ENCODE measurements at places on chromosomes 2 and 18. TPM values are rescaled to one million over a fixed set of nuclear protein-coding genes. Genes with fewer than 3 reads are reported as not detected.

Gene CCDC74A
- 3.0 TPM for total RNA-seq

Gene ANKRD53
- 0.50 TPM for total RNA-seq

Gene C1GALT1C1L
- not detected for total RNA-seq

Gene IL1R2
- 0.52 TPM for total RNA-seq

Gene ALLC
- not detected for total RNA-seq

Gene UPP2
- total RNA-seq: not detected

Gene SOCS6
- total RNA-seq: 3.8 TPM

Gene IL36G
- not detected for total RNA-seq

Gene GNLY
- 75.5 TPM for total RNA-seq

Gene KCNK3
- not detected for total RNA-seq

DNA sequence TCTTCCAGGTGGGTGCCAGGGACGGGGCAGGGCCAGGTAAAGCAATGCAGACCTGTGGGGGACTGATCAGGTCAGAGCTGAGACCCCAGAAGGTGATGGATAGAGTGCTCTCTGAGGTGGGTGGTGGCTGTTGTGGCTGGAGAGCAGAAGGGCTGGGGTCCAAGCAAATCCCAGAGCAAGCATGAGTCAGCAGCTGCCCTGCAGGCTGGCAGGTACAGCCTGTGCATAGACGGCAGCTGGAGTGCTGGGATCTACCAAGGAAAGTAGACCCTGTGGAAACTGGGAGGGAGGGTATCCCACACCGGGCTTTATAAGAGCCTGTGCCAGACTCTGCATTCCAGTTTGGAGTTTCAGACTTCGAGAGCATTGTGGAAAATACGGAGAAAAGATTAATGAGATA is 663 bp downstream of the TRIM54 start:
- DNase-seq: no peak
- H3K4me3 ChIP-seq: no peak overlapping the region
- no peaks in the 10 kb centered on the region for H3K36me3 ChIP-seq
- H3K4me1 ChIP-seq: peaks cover 6% of the 10 kb centered on the region
- H3K27ac ChIP-seq: no peak overlapping the region

- H3K27ac ChIP-seq: peak overlapping the region; percentile 62
- H3K4me1 ChIP-seq: peaks cover 16% of the 10 kb centered on the region
- peaks cover 98% of the 10 kb centered on the region for H3K27me3 ChIP-seq
- peaks cover 11% of the 10 kb centered on the region for H3K36me3 ChIP-seq
- DNase-seq: no peak
These were observed 7.0 kb upstream of the PAX3 start for GRCh38 chr2:222305516-222306392.

DNA sequence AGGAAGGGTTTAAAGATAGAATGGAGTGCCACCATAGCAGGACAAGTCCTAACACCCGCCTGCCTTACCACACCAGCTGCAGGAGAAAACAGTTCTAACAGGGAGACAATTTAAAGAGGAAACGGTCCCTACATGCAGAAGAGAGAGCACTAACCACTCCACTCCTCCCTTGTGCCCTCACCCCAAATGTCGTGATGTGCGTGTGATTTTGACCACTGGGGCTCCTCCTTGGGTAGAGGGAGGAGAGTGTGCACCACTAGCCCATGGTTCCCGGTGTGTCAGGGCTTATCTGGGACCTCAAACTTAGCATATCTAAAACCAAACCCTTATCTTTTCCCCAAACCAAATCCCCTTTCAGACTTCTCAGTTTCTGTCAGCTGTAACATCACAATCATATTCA is 105.5 kb upstream of the CCDC68 start:
- no peak overlapping the region for H3K4me3 ChIP-seq
- DNase-seq: no peak
- no peaks in the 10 kb centered on the region for H3K27me3 ChIP-seq
- no peaks in the 10 kb centered on the region for H3K4me1 ChIP-seq
- H3K27ac ChIP-seq: no peak overlapping the region

DNA sequence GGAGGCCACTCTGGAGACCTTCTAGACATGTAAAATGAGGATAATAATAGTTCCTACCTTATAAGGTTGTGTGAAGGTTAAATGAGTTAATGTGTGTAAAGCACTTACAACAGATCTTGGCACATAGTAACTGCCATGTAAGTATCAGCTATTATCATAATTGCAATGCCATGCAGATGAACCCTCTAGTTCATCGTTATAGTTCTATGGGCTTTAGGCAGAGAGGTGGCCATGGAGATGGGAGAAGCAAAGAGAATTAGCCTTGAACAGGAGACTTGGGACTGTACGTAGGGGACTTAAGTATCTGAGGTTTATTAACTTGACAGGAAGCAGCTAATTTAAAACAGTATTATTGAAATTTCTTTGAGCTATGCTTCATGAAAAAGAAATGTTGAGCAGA is 151.8 kb downstream of the PIK3C3 start:
- no peak overlapping the region for H3K27ac ChIP-seq
- no peak overlapping the region for H3K4me3 ChIP-seq
- no peaks in the 10 kb centered on the region for H3K27me3 ChIP-seq
- H3K4me1 ChIP-seq: no peaks in the 10 kb centered on the region
- H3K36me3 ChIP-seq: no peaks in the 10 kb centered on the region

DNA sequence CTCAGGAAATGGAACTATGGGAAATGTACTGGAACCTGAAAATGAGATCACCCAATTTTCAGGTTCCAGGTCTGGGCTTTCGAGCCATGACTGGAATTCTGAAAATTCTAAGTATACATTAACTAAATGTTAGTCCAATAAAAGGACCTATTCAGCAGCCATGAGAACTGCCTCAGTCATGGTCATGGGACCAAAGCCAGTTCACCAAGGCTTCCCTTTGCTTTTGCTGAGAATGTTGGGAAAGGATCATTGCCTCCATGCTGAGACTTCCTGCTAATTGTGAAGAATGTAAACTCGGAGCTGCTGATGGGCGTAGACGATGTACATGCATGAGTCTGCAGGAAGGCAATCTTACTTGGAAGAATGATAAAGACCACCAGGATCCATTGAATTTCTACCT is 624.4 kb upstream of the SOX11 start:
- no peak for DNase-seq
- H3K36me3 ChIP-seq: no peaks in the 10 kb centered on the region
- H3K27me3 ChIP-seq: no peaks in the 10 kb centered on the region
- no peak overlapping the region for H3K27ac ChIP-seq
- no peaks in the 10 kb centered on the region for H3K4me1 ChIP-seq
- H3K4me3 ChIP-seq: no peak overlapping the region

GRCh38 chr18:72324677-72325076 is 219.5 kb downstream of the CBLN2 start:
- H3K4me1 ChIP-seq: no peaks in the 10 kb centered on the region
- no peak overlapping the region for H3K4me3 ChIP-seq
- H3K27ac ChIP-seq: no peak overlapping the region
- H3K36me3 ChIP-seq: no peaks in the 10 kb centered on the region
- H3K27me3 ChIP-seq: no peaks in the 10 kb centered on the region
- DNase-seq: no peak

DNA sequence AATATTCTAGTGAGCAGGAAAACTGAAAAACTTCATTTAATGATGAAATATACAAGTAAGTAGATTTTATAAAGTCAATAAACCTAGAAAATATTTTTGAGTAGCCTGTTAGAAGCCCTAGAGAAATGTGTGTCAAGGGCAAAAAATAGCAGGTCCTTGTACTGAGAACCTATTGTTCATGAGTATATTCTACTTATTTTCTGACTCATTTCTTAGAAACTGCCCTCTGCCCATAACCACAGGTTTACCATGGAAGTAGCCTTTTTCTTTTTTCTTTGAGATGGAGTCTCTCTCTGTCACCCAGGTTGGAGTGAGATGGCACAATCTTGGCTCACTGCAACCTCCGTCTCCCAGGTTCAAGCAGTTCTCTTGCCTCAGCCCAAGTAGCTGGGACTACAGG is 19.4 kb upstream of the SELENOI start:
- H3K4me1 ChIP-seq: peaks cover 28% of the 10 kb centered on the region
- DNase-seq: no peak
- no peak overlapping the region for H3K4me3 ChIP-seq
- H3K27me3 ChIP-seq: no peaks in the 10 kb centered on the region

GRCh38 chr2:189997016-189997415 is 65.5 kb downstream of the MSTN start:
- no peak overlapping the region for H3K4me3 ChIP-seq
- no peak for DNase-seq
- H3K36me3 ChIP-seq: no peaks in the 10 kb centered on the region

DNA sequence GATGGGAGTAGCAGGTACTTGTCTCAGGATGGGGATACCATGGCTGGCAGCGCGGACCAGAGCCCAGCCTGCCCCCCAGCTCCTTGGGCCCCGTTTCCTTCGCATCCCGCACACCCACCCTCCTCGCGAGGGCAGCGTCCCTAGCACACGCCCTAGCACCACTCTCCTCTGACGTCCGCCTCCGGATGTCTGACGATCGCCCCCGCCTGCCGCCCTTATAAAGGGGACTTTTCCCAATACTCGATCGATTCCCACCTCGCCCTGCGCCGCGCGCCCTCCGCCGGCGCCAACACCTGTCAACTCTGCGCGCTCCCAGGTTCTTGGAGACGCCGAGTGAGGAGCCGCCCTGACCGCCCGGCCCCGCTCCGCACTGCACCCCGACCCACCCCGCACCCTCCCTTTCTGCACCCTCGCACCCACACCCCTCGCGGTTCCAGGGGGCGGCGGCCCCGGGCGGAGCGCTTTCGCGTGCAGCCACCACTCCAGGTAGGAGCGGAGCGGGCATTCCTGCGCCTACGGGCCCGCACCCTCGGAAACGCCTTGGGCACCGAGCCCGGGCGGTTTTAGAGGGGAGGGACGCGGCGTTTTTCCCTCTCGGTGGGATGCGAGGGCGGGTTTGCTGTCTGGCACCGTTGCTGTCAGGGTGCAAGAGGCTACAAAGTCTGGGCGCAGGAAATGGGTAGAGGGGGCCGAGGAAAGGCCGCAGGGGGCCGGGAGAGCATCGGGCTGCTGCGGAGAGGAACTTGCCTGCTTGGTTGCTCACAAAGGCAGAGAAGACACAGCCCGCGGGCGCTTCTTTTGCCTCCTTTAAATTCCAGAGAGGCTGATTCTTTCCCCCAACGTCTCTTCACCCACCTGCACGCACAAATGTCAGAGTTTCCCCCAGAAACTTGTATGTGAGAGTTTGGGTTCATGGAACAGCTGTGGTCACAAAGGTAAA is at the start of gene SLC5A7:
Gene SLC5A7 (plus strand): TSS at position 247 of the 940 bp plus-strand sequence. CDS start 1,632 bp downstream, outside the sequence.
- no peak for DNase-seq
- no peaks in the 10 kb centered on the region for H3K4me1 ChIP-seq
- H3K27me3 ChIP-seq: peaks cover 10% of the 10 kb centered on the region
- H3K27ac ChIP-seq: no peak within 1 kb of the TSS
- H3K36me3 ChIP-seq: no peaks in the 10 kb centered on the region
- H3K4me3 ChIP-seq: no peak within 1 kb of the TSS

- no peaks in the 10 kb centered on the region for H3K27me3 ChIP-seq
- H3K4me1 ChIP-seq: peaks cover 72% of the 10 kb centered on the region
- no peak for DNase-seq
- H3K27ac ChIP-seq: no peak overlapping the region
These were observed 148.8 kb downstream of the ANKRD44 start for GRCh38 chr2:197161774-197162173.

DNA sequence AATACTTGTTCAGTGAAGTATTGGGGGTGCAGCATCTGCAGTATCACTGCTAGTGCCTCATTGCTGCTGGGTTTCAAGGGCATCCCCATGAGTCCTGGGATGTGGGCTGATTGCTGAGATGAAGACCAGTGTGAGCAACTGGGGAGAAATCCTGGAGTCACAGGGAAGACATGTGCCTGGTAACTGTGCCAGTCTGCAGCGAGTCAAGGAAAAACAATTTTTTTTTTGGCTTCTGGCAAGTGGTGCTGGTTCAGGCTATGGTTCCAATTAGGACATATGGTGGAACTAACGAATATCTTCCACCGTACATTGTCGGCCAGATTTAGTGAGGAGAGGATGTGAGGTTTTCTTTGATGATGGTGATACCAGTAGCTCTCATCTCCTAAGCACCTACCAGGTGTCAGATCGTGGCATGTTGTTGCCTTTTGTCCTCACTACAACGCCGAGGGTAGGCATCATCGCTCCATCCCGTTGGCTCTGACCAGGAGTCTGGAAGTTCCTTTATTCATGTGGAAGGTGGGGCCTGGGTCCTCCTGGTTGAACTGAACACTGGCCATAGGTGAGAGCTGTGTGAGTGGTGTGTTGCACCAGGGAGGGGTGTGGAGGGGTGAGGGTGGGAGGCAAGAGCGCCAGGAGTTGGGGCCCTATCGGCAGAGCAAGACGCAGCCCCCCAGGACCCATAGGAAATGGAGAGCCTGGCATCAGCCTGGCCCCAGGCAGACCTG is 118.0 kb upstream of the HS6ST1 start:
- H3K36me3 ChIP-seq: no peaks in the 10 kb centered on the region
- no peak overlapping the region for H3K27ac ChIP-seq
- peaks cover 12% of the 10 kb centered on the region for H3K27me3 ChIP-seq
- H3K4me1 ChIP-seq: peaks cover 4% of the 10 kb centered on the region
- no peak overlapping the region for H3K4me3 ChIP-seq

DNA sequence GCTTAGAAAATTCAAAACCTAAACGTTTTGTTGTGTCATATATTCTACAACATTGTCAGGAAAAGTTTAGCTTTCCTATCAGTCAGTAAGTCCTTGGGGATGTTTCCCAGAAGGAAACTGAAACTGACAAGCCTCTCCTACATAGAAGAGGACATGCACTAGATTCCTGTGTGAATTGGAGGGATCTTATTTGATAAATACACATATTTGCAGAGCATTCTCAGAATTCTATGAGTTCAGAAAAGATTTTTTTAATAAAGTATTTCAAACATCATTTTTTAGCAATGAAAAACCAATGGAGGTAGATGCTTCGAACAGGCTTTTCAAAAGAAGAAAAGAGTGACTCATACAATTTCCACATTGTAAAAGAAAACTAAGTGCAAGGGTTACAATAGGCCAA is 1706.7 kb downstream of the SUCLG1 start:
- H3K4me1 ChIP-seq: no peaks in the 10 kb centered on the region
- H3K4me3 ChIP-seq: no peak overlapping the region
- H3K27ac ChIP-seq: no peak overlapping the region
- no peak for DNase-seq
- no peaks in the 10 kb centered on the region for H3K27me3 ChIP-seq

DNA sequence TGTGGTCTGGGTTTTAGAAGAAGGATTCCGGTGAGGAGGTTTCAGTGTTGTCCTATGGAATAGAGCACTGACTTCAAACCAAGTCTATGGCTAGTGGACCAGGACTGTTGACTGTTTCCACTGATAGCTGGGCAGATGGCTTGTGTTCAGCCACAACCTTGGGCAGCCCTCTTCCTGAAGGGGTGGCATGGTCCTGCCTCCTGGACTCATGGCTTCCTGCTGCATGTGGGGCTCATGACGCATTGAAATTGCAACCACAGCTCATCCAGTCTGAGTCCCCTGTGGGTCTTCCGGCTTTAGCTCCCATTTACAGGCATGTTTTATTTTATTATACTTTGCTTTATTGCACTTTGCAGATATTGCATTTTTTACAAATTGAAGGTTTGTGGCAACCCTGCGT is 105.0 kb downstream of the B3GNT2 start:
- H3K27ac ChIP-seq: no peak overlapping the region
- no peaks in the 10 kb centered on the region for H3K36me3 ChIP-seq
- H3K4me1 ChIP-seq: peaks cover 39% of the 10 kb centered on the region

DNA sequence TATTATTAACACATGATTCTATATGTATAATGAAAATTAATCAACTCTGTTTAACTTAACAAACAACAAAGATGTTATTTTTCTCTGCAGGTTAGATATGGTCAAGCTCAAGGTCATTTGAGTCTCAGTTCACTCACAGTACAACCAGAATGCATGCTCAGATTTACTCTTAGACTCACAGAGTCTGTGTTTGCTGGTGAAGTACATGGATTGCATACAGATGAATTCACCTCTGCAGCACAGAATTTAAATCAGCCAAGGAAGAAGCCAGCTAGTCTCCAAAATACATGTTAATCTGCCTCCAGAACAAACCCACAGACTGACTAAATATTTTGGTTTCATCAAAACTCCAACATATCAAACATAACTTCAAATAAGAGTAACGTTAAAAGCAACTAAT is 424.5 kb downstream of the RAD51AP2 start:
- no peaks in the 10 kb centered on the region for H3K27me3 ChIP-seq
- H3K4me3 ChIP-seq: no peak overlapping the region
- no peaks in the 10 kb centered on the region for H3K4me1 ChIP-seq
- H3K36me3 ChIP-seq: no peaks in the 10 kb centered on the region
- no peak overlapping the region for H3K27ac ChIP-seq

Measured in activated CD4-positive, alpha-beta T cell treated with anti-CD3 and anti-CD28 coated beads, Interleukin-2, amount 10 ng/mL, durations not matched to agents 7 days and 5 days (primary cell).